ENCODE measurements at places on chromosomes 7 and 10.

GRCh38 chr7:136074843-136075242 lies 97.7 kb upstream of the MTPN start:
- DNase-seq, result no peak

DNA sequence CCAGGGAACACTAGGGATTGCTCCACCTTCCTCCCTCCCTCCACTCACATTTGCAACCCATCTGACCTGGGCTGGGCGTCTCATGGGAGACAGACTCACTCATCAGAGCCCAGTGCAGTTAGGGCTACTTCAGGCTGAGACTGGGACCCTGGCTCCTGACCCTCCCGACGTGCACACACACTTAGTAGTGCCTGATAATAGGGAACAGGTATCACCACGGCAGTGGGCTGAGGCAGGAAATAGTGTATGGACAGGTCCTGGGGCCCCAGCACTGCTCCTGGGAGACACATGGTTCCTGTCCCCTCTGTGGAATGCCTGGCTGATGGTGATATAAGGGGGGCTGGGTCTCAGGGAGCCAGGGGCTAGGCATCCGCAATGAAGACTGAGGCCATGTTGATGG lies 14.3 kb downstream of the AQP1 start:
- DNase-seq, result no peak

GRCh38 chr7:44145969-44146911 lies 5.1 kb upstream of the MYL7 start:
- peak; percentile 13 for DNase-seq

- no peak for DNase-seq
Measured at GRCh38 chr7:90944021-90944420, 320.2 kb upstream of the FZD1 start.

GRCh38 chr7:100122067-100122466 lies 2.6 kb downstream of the CNPY4 start:
- no peak for DNase-seq

DNA sequence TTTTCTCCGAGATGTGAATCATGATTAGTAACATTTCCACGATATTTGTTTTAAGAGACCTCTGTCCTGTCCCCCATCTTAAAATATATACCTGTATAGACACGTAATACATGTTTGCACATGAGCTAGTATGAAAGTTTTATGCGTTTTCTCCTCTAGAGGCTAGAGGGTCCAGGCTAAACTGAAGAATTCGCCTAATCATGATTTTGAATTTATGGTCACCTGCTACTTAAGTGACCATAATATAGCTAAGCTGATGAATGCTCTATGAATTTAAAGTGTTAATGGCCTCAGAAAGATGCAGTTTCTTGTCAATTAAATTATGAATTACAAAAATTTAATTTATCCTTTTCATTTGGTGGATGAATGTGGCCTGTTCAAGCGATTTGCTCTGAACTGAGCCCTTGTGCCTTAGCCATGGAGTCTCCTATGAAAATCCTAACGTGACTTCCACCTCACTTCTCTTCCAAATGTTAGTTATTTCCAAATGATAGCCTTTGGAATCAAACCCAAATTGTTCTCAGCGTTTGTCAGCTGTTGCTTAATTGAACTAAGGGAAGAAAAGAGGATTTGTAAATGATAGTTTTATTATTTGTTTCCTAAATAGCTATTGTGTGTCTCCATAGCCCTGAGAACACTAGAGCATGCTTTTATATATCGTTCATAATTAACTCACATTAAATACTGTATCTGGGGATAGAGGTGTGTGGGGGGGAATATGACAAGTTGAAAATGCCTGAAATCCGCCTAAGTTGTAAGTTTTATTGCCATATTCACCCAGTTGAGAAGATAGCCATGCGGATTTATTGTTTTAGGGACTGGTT lies 2.3 kb downstream of the CELF2 start:
- DNase-seq, result no peak

DNA sequence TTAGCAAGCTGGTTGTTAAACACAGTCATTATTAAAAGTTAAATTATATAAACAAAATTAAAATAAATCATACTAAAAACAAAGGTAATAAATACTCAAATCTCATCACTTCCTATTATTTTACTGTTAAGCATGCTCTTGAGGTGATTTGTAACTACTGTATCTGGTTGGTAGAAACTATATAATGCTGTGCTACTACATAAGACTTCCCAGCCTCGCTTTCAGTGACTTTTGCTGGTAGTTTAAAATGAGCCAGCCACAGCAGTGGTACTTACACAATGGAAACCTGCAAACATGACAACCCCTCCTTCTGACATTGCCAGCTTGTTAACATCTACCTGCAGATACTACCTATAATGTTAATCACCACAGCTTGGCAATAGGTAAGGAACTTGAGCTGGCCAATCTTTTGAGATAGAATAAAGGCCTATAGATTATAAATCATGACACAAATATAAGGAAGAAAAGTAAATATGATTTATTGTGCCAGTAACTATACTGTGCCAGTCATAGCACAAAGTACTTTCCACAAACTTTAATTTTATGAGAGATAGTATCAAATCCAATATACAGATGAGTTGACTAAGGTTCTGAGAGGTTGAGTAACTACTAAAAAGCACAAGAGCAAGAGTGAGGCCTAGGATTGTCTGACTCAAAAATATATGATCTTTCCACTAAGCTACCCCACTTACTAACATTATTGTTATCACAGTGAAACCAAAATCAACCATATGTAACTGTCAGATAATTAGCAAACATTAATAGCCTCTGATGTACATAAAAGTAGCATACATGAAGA lies 181.1 kb upstream of the ASAH2 start:
- no peak for DNase-seq

- DNase-seq, result no peak
Measured at GRCh38 chr7:69934144-69934903, 336.0 kb downstream of the AUTS2 start.

- no peak for DNase-seq
Measured at GRCh38 chr7:20388084-20388483, 57.4 kb downstream of the ITGB8 start.

GRCh38 chr7:22204312-22204711 lies 152.6 kb downstream of the RAPGEF5 start:
- no peak for DNase-seq

DNA sequence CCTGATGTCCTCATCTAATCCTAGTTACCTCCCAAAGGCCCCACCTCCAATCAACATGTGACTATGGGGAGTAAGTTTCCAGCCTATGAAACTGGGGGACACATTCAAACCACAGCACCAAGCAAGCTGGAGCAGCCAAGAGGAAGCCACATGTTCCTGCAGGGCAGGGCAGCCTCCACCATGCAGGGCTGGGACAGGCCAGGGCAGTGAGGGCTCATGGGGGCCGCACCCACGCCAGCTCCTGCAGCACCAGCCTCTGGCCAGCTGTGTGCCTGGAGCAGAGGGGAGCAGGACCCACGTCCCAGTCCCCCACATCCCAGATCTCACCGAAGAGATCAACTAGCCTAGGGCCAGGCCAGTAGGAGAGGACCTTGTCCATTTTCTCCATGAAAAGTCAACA lies 85.9 kb upstream of the INSIG1 start:
- no peak for DNase-seq

GRCh38 chr10:102280397-102281101 lies 35.2 kb downstream of the GBF1 start:
- DNase-seq, result no peak

DNA sequence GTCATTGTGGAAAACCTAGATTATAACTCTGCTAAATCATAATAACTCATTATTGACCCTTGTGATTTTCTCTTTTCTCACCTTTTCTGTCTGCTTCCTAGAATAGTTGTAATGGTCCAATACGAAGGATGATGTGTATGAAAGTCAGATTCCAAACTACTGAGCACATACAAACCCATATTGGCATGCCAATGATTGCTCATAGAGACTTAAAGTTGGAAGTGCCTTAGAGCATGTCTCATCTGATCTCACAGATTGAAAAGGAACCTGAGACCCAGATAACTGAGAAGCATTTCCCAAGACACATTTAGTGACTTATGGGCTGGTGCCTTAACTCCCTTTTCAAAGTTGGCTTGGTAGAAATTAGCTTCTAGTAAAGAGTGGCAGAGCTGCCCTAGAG lies 594.3 kb downstream of the REEP3 start:
- no peak for DNase-seq

DNA sequence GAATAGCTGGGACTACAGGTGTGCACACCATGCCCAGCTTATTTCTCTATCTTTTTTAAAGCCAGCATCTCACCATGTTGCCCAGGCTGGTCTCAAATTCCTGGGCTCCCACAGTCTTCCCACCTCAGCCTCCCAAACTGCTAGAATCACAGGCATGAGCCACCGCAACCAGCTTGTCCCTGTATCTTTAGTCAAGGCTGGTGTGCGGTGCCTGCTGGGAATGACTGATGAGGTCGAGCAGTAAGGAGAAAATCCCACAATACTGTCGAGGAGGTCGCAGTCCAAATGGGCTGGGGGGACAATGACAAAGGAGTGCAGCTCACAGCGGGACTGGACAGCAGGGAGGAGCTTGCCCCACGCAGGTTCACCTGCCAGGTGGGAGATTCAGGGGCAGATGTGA lies 50.2 kb upstream of the CALN1 start:
- no peak for DNase-seq

Measured in stimulated activated CD4-positive, alpha-beta T cell treated with anti-CD3 and anti-CD28 coated beads, Interleukin-1b, Interleukin-23, amount 100 ng/mL, for 1 hour (primary cell).